Effector memory CD8-positive, alpha-beta T cell (primary cell): ENCODE measurements at places on chromosomes 2 and 18.

DNA sequence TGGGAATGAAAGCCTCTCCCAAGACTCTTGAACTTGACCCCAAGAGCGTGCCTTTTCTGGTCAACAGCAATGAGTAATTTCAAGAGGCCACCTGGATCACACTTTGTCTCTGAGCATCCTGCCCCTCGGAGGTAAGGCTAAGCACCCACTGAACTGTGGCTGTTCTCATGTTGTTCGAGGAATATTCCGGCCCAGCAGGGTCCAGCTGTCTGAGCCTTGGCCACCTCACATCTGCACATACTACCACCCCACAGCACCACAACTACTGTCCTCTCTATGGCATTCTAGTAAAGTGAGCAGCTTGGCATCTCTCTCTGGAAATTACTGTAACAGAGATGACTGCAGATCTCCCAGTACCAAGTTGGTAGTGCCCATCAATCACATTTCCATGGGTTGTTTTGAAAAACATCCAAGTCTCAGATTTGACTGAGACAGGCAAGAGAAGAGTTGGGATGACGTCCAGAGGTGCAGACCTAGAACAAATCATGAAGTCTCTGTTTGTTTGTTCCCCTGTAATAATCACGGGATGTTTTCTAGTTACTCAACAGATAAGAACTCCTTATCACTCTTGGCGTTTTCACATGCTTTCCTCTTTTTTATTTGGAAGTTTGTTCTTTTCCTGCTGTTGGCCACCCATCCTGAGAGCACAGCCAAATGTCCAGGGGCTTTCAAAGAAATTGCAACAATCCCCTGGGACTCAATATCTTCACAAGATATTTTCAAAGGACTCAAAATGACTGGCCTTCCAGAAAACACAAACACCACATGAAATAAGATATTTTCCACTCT is 336.0 kb upstream of the TNP1 start:
- H3K27me3 ChIP-seq: no peaks in the 10 kb centered on the region
- no peak overlapping the region for H3K27ac ChIP-seq
- DNase-seq: no peak
- H3K36me3 ChIP-seq: no peaks in the 10 kb centered on the region
- no peaks in the 10 kb centered on the region for H3K4me1 ChIP-seq
- H3K4me3 ChIP-seq: no peak overlapping the region

GRCh38 chr18:70464343-70465114 is 175.7 kb downstream of the SOCS6 start:
- H3K36me3 ChIP-seq: peaks cover 18% of the 10 kb centered on the region
- no peak overlapping the region for H3K27ac ChIP-seq
- H3K4me3 ChIP-seq: peak overlapping the region; percentile 51
- peaks cover 17% of the 10 kb centered on the region for H3K27me3 ChIP-seq
- no peaks in the 10 kb centered on the region for H3K4me1 ChIP-seq

GRCh38 chr2:151766437-151767153 is 32.3 kb upstream of the NEB start:
- no peaks in the 10 kb centered on the region for H3K27me3 ChIP-seq
- H3K27ac ChIP-seq: peak overlapping the region; percentile 76
- H3K36me3 ChIP-seq: no peaks in the 10 kb centered on the region

- H3K27ac ChIP-seq: no peak overlapping the region
- no peaks in the 10 kb centered on the region for H3K4me1 ChIP-seq
- H3K27me3 ChIP-seq: no peaks in the 10 kb centered on the region
- DNase-seq: no peak
- no peak overlapping the region for H3K4me3 ChIP-seq
- no peaks in the 10 kb centered on the region for H3K36me3 ChIP-seq
Observed at GRCh38 chr2:107361751-107362381, 464.8 kb upstream of the RGPD4 start.
